ENCODE measurements at places on chromosomes 6 and 20.

DNA sequence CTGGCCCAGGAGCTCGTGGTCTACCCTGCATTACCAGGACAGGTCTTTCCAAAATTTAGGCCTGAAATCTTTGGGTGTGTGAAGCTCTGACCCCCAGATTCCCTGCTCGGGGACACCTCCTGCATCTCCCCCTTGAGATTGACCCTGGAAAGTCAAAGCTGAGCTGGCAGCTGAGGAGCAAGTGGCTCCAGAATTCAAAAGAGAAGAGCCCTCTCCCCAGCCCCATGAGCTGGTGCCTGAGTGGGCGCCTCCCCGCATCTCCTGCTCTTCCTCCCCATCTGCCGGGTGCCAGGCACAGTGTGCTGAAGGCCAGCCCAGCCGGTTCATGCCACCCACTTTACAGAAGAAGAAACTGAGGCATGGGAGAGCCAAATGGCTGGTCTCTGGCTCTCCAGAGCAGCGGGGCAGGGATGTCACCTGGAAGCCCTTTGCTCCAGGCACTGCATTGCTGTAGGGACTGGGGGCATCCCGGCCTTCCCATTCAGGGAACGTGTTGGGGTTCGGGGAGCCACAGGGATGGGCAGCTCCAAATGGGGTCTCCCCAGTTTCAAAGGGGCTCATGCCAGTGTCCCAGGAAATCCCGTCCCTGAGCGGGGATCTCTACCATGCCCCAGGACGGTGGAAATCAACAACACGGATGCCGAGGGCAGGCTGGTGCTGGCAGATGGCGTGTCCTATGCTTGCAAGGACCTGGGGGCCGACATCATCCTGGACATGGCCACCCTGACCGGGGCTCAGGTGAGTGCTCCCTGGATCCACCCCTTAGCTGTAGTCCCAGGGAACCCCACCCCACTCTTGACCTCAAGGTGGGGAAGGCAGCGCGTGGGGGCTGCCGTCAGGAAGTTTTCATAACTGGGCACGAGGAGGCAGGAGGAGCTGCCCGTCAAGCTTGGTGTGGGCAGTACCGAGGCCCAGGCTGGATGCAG, 20.5 kb downstream of the NPEPL1 start:
- DNase-seq, result no peak

GRCh38 chr20:48831718-48832404, 4.1 kb upstream of the PREX1 start:
- no peak for DNase-seq

DNA sequence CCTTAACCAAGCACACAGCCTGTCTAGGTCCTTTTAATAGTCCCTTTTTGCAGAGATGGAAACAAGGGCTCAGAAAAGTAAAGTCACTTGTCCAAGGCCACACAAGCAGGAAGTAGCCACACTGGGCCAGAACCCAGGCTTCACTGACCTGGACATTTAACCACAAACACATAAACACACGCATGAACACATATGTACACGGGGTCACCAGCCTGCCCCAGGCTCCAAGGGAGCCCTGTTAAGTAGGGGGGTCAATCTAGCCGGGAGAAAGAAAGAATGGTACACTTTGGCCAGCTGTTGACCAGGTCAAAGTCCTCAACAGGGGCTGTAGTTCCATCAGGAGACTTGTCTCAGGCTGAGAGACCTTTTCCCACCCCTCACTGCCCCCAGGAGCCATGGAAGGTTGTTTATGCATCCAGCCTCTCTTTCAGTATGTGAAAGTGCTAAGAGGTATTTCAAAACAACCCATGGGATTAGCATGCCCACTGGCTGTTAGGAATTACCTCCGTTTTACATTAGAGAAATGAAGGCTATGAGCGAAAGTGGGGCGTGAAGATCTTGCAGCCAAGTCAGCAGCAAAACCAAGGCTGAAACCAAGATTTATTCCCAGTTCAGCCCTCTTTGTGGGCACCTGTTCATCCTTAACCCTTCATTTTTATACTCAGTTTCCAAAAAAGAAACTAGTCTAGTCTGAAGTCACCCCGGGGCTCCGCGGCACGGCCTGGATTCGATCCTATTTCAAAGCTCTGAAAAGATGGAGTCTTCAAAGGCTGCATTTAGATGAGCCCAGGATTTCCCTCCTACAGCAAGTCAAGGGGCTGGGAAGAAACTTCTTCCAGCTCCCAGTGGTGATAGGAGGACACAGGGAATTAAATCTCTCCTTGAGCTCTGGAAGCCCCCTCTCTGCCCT, 9.8 kb downstream of the SDC4 start:
- no peak for DNase-seq

DNA sequence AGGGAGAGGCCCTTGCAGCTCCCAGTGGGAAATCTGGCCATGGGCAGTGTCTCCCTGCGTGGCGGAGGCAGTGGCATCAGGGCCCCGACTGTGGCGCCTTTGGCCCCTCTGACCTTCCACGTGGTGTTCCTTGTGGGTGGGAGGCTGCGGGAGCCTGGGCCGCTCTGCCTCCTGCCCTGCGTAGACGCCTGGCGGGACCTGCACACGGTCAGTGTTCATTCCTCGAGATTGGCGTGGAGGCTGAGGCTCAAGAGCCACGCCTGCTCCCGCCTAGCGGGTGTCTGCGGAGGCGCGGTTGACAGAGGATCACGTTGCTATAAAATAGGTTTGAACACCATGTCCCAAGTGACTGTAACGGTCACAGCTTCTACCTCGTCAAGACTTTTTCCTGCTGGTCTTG, 14.0 kb downstream of the COL9A3 start:
- DNase-seq, result no peak

GRCh38 chr6:25413207-25413905, 134.2 kb downstream of the CARMIL1 start:
- no peak for DNase-seq

DNA sequence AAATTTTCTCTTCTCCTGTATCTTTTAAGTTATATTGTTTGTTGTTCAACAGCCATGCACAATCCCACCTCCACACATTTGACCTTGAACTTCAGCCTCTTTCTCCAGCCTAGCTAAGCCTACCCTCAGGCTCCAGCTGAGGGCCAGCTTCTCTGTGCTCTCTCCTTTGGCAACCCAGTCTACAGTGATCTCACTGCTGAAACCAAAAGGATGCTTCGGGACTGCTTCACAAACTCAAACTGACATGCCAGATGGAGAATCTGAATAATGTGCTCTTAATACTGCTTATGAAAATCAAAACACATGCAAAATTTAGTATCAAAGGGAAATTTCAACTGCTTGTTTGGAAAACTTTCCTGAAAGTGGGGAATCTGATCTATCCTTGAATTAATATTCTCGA, 16.1 kb upstream of the RIN2 start:
- no peak for DNase-seq

- no peak for DNase-seq
Observed at GRCh38 chr6:1618311-1619097, 8.8 kb downstream of the FOXC1 start.

GRCh38 chr20:24868396-24868927, 80.6 kb upstream of the CST7 start:
- no peak for DNase-seq

DNA sequence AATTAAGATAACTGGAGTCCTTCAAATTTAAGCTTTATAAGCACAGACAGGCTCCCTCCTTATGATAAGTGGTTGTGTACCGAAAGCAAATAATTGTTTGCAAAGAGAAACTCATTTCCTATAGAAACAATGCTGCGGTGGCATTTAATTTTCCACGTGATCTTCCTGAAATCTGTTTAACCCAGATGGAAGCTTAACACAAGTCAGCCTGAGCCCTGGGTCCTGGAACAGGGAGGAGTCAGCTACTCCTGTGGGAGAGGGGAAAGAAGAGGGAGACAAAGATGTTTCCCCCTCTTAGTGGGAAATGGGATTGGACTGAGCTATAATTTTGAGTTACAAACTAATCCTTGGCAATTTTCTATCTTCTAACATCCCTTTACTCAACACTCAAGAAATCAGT, 136.5 kb downstream of the ELOVL4 start:
- DNase-seq, result peak; percentile 78

DNA sequence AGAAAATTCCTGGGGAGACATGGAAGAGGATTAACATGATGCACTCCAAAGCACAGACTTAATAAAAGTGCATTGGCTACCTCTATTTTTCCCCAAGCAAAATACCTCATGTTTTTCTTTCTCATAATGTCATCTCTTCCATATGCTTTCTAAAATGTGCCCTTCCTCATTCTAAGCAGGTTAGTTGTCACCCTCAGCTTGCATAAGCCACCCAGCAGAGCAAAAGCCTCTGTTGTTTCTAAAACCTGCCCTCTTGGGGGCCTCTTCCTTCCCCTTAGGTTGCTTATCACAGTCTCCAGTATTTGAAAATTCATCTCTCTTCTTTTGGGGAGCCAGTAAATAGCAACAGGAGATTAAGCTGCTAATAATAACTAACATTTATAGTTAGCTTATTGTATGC, 183.6 kb upstream of the FLRT3 start:
- DNase-seq, result no peak

DNA sequence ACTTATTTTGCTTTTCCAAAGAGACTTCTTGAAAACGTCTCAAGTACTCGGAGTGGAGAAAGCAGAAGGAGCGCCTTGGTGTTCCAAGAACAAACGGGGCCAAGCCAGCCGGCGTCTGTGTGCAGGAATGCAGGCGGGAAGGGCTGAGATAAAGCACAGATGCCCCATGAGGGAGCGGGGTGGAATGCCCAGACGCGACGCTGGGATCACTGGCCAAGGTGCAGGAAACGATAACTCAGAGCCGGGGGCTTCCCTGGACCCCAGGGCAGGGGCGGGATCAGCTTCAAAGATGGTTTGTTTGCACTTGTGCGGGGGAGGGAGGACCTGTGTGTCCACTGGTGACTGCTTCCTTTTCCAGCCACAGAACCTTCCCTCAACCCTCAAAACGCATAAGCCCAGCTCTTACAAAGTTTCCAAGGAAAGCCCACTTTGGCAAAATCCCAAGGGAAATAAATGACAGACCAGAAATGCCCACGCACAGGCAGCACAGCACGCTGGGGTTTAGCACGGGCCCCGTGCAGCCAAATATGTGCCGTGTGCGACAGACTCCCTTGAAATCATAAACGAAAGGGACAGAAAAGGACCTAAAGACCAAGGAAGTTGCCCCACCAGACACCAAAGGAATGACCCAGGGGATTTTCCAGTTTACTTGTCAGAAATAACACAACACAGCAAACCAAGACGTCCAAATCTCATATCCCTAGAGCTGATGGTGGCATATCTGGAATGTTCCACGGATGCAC, 113.9 kb downstream of the NFATC2 start:
- DNase-seq, result no peak

DNA sequence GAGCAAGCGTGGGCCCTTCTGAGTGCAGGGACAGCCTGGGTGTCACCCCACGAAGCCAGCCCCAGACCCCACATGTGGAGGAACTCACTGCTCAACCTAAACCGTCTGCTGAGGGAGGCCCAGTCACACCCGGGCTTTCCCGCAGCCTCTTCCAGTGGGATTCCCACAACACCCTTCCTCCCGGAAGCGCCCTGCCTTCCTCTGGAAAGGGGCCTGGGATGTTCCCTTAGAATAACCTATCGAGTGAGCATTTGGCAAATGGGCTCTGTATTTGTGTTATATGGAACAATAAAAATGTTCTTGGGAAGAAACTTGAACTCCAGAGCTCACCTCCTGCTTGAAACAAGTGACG, 100.0 kb upstream of the DUSP22 start:
- no peak for DNase-seq

GRCh38 chr6:64046746-64047208, 411.2 kb downstream of the PHF3 start:
- no peak for DNase-seq

DNA sequence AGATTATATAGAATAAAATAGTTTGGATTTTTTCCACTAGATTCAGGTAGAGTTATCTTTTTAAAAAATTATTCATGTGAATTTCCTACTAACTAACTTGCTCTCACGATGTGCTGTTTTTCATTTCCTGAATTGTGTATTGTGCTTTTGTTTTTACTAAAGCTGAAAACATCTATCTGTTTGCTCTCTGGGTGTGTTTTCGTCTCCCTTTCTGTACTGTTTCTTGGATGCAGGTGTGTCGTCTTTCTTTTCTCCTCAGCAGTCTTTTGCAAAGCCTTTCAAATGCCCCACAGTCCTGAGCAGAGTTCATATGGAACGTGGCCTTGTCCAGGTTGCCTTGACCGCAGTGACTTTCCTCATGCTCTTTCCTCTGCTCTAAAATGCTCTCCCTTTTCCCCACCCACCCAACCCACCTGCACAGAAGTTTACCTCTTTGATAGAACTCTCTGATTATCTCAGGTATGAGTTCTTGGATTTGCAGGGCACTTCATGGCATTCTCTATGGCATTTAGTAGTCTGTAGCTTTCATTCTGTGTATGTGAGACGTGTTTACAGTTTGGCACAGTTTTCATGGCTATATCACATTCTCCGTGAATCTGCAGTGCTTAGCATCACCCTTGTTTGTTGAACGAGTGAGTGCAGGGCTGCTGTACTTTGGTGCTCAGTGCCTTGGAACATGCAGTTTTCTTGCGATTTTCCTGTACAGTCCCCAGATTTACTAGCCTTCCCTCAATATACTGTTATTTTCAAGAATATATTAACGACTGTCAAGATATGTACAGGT, 77.1 kb downstream of the FARS2 start:
- DNase-seq, result no peak

GRCh38 chr6:56827908-56828649, 126.8 kb upstream of the BEND6 start:
- DNase-seq, result no peak

DNA sequence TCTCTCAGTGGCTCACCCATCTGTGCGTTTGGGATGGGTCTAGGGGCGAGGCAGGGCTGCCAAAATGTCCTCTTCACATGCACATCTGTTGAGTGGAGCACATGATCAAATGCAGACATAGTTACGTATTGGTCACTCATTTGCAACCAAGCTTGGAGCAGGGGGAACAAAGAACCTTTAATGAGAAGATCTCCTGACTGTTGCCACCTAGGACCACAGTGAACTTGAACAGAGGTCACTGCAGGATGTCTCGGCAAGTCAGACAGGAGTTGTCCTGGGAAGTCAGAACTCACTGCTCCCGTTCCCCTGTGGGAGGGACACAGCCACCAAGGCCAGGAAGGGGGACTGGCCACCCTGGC, 73.4 kb downstream of the SSR1 start:
- no peak for DNase-seq

GRCh38 chr6:161056451-161056850, 64.9 kb downstream of the MAP3K4 start:
- no peak for DNase-seq

GRCh38 chr20:51042064-51042463, 19.2 kb upstream of the KCNG1 start:
- DNase-seq, result no peak

- no peak for DNase-seq
Observed at GRCh38 chr6:157151989-157152388, 171.3 kb downstream of the TMEM242 start.

DNA sequence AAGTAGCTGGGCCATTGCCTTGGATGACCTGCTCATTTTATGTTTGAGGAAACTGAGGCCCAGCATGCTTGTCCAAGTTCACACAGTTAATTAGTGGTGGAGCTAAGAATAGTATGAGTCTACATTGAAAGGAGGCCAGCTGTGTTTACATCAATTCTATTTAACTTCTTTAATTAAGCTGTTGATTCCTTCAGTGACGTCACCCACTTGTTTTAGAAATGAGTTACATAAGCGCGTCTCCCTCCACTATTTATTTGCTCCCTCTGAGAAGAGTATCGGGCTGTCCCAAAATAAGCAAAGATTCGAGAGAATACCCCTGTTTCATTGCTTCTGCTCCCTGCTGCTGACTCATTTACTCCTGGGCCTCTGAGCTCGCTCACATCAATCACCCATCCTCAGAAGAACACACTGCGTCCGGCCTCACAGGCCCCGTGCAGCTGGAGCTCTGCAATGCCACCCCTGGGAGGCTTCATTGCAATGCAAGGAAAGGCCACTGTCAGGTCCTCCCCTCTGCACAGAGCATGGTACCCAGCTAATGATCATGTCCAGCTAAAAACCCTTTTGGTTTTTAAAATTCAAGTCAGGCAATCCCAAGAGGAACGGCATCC, 74.8 kb upstream of the BMP2 start:
- peak; percentile 20 for DNase-seq

Data from NCI-H774 (cell line).